ENCODE measurements at places on chromosomes 7 and 10.

DNA sequence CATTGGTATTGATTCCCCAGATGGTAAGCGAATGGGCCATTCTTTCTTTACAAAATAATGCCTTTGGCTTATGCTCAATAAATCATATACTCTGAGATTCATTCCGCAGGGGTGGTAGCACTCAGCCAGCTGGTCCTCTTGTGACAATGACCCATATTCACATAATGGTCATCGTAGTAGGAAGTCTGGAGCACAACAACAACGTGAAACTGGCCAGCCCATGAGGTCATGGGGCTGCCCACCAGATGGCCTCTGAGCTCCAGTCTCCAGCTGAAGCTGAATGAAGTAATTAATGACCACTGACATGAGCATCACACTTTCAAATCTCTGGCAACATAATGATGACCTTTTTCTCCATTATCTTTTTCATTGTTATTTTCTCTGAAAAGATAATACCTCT lies 42.3 kb upstream of the SORCS1 start:
- DNase-seq: no peak

- DNase-seq: no peak
These were observed 191.7 kb upstream of the C7orf33 start for GRCh38 chr7:148398844-148399365.

DNA sequence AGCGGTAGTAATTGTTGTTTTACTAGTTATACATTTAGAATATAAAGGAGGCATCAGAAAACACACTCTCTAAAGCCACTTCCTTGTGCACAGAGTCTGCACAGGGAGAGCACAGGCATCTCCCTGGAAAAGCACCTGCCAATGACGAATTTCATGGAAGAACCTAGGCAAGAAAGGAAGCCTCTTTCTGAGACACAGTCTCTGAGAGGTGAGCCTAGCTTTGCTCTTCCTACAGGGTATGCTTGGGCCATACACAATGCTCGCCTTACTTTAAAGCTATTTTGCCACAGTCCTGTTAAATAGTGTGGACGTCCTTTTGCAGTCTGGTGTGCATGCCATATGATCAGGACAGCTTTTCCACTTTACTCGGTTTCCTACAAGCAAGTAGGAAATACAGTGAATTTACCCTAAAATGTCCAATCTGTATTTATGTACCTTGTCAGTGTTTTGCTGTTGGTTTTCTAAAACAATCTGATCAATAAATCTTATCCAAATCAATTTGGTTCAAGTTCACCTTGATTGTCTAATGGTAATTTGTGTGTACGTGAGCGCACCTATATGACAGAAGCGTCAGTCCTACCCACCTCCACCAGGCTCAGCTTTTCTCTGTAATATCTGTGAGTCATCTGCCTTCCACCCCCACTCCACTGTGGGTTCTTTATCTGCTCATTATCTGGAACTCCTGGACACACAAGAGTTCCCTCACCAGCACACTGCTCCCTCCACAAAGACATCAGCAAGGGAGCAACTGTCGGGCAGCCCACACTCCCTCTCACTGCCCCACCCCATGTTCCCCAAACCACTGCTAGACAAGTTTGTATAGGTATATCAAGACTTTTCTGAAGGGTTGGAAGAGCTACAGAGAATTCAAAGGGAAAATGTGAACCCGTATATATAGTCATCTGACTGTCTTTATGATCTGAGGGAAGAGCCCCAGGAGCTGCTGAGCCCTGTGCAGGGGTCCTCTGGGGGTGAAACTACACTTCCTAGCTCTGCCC lies 65.2 kb downstream of the KLHDC10 start:
- DNase-seq: no peak

DNA sequence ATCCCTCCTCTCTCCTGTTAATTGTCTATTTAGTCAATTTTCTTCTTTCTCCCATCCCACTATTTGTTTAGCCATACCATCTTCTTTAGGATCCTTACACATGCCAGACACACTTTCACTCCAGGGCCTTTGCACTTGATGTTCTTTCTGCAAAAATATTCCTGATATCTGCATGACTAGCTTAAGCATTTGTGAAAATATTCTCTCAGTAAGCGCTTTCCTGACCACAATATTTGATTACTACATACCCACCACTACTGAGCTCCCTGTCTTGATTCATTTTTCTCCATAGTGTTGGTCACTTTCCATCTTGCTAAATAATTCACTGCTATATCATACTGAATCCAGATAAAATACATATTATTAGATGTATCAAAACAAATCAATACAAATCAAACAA lies 75.1 kb downstream of the SEMA3D start:
- no peak for DNase-seq

DNA sequence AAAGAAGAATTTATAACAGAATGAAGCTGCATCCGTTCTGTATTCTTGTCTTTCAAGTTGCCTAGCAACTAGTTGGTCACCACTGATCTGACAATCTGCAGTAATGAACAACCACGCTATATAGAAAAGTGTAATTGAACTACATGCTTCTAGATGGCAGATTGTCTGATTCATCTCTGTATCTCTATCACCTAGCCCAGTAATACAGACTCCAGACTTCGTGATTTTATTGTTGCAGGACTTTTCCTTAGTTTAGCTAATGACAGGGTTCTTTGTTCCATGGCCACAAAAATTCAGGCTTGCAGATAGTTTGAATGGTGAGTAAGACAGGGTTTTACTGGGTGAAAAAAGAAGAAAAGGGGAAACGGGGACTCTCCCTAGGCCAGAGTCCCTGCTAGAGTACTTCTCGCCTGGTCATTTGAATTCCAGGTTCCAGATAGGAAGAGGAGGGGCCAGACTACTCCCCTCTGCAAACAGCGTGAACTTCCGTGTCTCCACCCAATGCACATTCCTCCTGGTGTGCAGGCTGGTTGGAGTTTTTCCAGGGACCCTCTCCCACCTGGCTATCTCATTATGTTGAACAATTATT lies 45.9 kb downstream of the COL1A2 start:
- no peak for DNase-seq

DNA sequence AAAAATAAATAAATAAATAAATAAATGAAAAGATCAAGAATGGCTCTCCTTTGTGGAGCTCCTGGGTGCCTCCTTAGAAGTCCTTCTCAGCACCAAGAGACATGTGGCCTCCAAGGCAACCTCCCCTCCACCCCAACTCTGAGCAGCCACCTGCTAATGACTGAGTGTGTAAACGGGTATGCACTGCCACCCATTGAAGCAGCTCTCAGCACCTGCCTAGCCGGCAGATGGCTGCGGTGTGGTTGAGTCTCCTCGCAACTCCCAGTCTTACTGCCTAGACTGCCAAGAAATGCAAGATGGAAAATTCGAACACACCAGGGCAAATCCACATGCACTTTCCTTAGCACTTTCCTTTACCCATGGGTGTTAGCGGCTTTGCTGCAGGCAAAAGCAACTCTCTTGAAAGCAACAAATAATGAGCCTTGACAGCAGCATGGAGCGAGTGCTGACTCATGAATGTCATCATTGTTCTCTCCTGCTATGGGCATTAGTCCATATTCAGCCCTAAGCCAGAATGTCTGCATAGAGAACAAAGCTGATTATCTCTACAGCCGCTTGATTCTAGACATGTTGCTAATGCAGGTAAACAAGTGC lies 913.9 kb upstream of the AUTS2 start:
- DNase-seq: peak; percentile 78

DNA sequence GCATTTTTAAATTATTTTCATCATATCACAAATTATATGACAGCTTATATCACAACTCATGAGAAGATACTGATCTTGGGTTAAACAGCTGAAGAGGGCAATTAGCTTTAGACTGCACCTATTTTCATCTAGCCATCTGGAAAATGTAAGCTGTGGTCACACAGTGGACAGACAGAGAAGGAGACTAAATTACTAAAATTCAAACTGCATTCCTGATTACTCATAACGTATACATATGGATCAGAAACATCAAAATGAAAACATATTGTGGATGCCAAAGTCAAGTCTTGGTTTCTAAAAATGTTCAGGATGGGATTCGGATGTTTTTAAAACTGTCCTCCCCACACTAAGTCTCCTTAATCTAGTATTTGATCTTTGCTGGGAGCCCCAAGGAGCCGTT lies 6.6 kb downstream of the BBIP1 start:
- DNase-seq: no peak

DNA sequence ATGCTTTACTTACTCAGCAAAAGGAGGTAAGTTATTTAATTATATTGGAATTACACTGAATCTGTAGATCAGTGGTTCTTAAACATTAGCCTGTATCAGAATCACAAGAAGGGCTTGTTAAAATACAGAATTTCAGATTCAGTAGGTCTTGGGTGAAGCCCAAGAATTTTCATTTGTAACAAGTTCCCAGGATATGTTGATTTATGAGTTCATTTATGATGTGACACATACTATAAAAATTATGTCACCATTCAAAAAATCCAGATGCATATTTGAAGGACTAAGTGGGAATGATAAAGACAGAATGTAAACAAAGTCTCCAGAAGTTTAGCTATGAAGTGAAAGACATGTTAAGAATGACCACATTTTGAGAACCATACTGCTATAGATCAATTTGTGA lies 52.3 kb downstream of the HECTD2 start:
- no peak for DNase-seq

- DNase-seq: no peak
These were observed 1.5 kb downstream of the IL15RA start for GRCh38 chr10:5975641-5976473.

DNA sequence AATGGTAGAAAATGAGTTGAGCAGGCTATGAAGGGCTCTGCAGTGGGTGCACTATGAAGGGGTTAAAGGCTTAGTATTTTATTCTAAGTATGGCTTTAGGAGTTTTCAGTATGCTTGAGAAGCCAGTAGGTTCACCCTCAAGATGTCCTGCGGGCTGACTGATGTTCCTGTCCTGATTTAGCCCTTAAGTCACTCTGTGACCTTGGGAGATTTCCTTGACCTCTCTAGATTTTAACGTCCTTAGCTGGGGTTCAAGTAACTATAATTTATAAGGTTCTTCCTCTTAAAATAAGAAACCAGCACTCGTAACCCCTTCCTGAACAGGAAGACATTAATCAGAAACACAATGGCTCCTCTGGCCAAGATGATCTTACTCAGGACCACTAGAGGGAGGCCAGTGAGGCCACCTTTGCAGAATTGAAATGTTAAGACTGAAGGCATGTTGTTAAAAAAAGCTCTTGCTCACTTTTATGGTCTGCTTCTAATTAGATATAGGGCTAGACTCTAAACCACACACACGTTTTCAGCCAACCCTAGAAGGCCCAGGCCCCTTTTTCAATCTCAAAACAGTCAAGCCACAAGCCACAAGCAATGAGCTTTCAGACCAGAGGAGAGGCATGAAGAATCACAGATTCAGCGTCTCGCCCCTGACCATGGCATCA lies 41.9 kb downstream of the CDK1 start:
- DNase-seq: no peak

Measured in NCI-H2081 treated with DMSO at 0.1 percent for 48 hours (cell line).